ENCODE measurements at places on chromosomes 13 and 19. TPM values are rescaled to one million over a fixed set of nuclear protein-coding genes. Genes with fewer than 3 reads are reported as not detected.

The RXFP2 gene
- not detected for total RNA-seq

The PVR gene
- 42.8 TPM for total RNA-seq

The PRSS57 gene
- not detected for total RNA-seq

The NLRP11 gene
- total RNA-seq: 0.17 TPM

The ZNF560 gene
- not detected for total RNA-seq

The LENG9 gene
- 11.0 TPM for total RNA-seq

The C19orf25 gene
- 41.6 TPM for total RNA-seq

The HSD17B14 gene
- total RNA-seq: 10.6 TPM

The ZNF439 gene
- 16.3 TPM for total RNA-seq

The UPK1A gene
- total RNA-seq: 0.89 TPM

The ZNF829 gene
- 4.4 TPM for total RNA-seq

The WDR62 gene
- total RNA-seq: 1.3 TPM

The PPFIA3 gene
- total RNA-seq: 9.7 TPM

The RGCC gene
- 38.8 TPM for total RNA-seq

The GNG8 gene
- not detected for total RNA-seq

The ZNF628 gene
- 10.7 TPM for total RNA-seq

The ADGRE2 gene
- total RNA-seq: 5.1 TPM

The FXYD3 gene
- total RNA-seq: 139 TPM

The ZNF724 gene
- total RNA-seq: 2.5 TPM

The IER2 gene
- 103 TPM for total RNA-seq

The PLPP2 gene
- 224 TPM for total RNA-seq

The SMIM24 gene
- total RNA-seq: 712 TPM

The ZNF675 gene
- total RNA-seq: 13.6 TPM

The CEACAM4 gene
- 0.35 TPM for total RNA-seq

The ZIC5 gene
- 0.03 TPM for total RNA-seq

The DCUN1D2 gene
- total RNA-seq: 16.0 TPM

The METTL21C gene
- total RNA-seq: 0.52 TPM

The C19orf38 gene
- total RNA-seq: 0.78 TPM

The RFPL4AL1 gene
- total RNA-seq: not detected

The CLEC4M gene
- total RNA-seq: not detected

The ZNF66 gene
- total RNA-seq: 8.0 TPM

The RNF225 gene
- not detected for total RNA-seq

Data from mucosa of gallbladder (tissue), 1 donor.